SJSA1 (cell line): ENCODE measurements at places on chromosomes 3 and 15.
A peak's percentile ranks its signal among the peaks of the same experiment; 100 is the strongest.

DNA sequence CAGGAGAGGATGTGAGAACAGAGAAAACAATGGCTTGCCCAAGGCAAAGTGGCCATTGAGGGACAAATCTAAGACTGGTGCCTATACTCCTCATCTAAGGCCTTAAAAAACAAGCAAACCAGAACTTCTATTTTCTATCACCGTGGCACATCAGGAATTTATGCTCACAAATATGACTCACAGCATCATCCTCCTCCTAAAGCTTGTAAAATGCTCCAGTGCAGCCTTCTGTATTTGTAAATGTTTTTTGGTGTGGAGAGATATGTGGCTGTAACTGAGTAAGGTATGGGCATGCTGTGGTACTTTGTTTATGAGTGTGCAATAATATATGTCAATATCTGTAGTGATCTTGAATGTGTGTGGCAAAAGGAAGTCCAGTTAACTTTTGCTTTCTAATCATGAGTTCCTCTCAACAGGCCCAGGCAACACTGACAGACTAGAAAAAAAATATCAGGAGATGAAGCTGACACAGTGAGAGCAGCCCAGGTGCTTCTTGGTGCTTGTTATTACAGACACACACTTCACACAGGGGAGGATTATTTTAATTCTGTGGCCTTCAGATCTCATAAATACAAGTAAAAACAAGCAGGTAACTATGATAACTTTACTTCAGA, 60.3 kb downstream of the CTNNB1 start:
- DNase-seq, result peak; percentile 42

GRCh38 chr15:83918011-83918410, 264.1 kb downstream of the ADAMTSL3 start:
- DNase-seq, result no peak

GRCh38 chr15:67067930-67068551, 2.6 kb downstream of the SMAD3 start:
- peak; percentile 43 for DNase-seq

DNA sequence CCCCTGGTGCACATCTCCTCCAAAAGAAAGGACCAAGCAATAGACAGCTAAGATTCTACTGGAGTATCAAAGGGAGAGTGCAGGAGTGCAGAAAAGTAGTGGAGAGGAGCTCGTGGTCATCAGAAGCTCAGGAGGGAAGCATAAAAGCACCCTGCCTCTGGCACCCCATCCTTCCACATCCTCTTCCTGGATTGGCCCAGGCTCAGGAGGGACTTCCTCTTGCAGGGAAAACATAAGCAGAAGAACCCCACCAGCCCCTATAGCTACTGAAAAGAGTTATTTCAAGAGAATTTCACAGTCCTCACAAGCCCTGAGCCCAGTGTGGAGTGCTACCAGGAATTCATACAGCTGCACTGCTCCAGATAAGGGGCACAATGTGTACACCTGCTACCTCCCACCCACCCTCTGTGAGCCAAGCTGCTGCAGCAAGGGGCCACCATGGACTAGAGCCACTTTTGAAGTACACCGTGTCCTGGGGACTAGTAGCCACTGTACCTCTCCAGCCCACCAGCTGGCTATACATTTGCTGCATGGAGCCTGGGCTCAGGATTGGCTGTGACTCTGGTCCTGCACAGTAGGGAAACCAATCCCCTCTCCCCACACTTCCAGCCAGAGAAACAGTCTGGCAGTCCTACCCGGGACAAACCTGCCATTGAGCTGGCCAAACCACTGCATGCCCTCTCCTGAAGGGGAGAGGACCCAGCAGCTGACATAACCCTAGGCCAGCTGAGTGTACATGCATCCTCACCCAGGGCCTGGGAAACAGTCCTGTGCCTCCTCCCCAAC, 43.0 kb downstream of the CD200R1 start:
- no peak for DNase-seq

DNA sequence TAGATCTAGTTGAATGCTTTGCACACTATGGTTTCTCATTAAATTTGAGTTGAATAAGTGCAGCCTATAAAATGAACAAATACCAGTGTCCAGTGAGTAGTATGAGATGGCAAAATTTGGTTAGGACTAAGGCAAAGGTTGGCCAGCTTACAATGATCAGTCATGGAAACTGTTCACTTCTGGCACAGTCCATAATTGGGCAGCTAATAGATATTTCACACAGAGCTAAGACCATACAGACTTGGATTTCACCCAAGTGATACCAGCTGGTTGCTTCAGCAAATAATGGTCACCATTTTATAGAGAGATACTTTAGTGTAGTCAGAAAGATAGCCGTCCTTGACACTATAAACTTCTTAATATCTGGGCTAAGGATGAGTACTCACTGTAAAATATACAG, 15.7 kb downstream of the GAP43 start:
- DNase-seq, result no peak

DNA sequence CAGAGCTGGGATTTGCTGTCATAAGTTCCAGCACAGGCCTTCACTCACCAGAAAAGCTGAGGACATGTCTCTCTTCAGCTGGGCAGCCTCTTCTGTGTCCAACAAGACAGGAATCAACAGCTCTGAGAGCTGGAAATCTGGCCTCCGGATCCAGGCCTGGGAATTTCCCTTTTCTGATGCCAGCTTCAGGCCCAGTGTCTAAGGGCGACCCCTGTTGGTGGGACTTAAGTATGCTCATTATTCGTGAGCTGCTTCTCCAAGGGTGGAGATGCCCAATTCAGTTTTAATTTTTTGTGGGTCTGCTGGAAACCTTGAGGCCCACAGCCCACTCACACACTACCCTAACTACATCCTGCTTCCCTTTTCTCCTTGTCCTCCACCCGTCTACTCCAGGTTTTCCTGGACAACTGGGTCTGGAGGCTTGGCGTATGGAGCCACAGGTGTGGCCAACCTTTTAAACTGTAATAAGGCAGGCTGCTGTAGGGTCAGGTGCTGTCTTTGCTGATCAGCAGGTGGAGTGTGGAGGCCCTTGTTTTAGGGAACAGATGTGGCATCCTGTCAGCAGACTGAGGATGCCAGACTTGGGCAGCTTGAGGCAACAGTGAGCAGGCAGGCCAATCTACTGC, 2.6 kb upstream of the CEMIP start:
- peak; percentile 72 for DNase-seq

- DNase-seq, result no peak
Observed at GRCh38 chr3:31680072-31680870, 147.5 kb downstream of the STT3B start.

DNA sequence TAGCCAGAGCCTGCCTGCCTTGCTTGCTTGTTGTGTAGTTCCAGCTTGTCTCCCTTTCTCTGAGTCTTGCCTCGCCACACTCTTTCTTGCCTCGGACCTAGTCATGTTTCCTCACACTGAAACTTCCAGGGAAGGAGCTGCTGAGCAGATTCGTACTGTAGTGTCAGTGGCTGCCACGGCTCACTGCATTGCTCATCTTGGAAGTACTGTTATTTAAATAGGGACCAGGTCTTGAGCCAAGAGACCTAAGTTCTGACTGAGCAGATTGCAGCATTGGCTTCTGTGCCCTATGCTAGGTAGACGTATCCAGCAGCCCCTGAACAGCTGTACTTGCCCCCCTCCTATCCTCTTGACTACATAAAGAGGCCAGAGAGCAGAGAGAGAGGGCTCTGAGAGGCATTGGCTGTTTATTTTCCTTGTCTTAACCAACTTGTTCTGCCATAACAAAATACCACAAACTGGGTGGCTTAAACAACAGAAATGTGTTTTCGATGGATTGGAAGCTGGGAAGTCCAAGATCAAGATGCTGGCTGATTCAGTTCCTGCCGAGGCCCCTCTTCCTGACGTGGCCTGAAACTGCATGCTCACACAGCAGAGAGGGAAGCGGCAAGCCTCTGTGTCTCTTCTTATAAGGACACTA, 5.8 kb upstream of the RARRES1 start:
- DNase-seq, result peak; percentile 47

- DNase-seq, result no peak
Observed at GRCh38 chr3:150345021-150345538, 63.0 kb upstream of the TSC22D2 start.
